ENCODE measurements at places on chromosomes 2 and 18.

GRCh38 chr18:42781298-42781815, 334.1 kb downstream of the RIT2 start:
- DNase-seq = no peak

DNA sequence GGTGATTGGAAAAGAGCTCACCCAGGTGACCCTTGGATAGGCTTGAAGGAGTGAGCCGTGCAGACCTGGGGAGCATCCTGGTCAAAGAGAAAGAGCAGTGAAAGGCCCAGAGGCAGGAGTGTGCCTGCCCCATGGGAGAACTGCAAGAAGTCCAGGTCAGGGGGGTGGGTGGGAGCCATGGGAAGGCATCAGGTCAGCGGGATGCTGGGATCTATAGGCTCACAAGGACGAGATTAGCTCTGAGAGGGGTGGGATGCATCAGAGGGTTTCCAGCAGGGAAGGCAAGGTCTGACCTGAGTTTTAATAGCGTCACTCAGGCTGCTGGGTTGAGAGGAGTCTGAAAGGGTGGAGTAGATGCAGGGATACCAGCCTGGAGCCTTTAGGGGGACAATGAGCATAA, 158.6 kb downstream of the SMAD7 start:
- DNase-seq = no peak

DNA sequence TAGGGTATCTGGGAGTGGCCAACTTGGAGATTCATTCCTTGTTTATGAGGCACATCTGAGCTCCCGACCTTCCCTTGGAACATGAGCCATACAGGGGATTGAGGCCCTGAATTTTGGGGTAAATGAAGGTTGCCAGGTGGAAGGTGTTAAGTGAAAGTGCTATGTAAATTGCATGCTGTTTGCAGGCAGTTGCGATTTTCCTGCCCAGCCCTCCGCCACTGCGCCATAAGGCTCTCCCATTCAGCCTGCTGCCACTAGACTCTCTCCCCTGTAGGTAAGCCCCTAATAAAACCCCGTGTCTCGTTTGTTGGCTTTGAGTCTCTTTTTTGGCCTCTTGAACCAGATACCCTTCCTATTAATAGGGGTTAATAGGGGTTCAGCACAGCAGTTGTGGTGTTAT, 33.8 kb downstream of the PCARE start:
- no peak for DNase-seq

- DNase-seq = no peak
These were observed 135.7 kb downstream of the OTX1 start for GRCh38 chr2:63186331-63186730.

DNA sequence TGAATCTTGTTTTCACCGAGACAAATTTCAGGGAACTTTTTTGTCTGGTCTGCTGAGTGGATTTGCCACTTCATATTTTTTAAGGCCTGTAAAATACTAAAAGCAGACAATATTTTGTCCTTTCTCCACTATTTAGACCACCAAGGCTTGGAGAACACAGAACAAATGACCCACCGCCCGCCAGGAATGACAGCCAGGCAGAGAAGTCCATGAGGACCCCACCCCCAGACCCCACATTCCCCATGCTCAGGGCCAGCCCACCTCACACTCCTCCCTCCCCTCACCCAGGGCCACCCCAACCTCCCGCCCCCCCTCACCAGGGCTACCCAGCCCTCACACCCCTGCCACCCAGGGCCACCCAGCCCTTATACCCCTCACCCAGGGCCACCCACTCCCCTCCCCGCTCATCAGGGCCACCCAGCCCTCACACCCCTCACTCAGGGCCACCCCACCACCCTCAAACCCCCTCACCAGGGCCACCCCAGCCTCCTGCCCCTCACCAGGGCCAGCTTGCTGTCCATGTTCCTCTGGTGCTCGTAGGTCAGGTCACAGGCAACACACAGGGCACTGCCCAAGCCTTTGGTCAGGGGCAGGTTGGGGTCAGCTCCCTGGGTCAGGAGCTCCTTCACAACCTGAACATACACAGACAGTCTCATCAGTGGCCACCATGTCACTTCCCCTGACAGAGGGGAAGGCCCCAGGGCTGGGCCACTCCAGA, 50.6 kb downstream of the ANKMY1 start:
- no peak for DNase-seq

GRCh38 chr2:187719510-187719909, 165.3 kb upstream of the TFPI start:
- no peak for DNase-seq

- DNase-seq = no peak
These were observed 48.9 kb downstream of the LDLRAD4 start for GRCh38 chr18:13267431-13267873.

GRCh38 chr2:135851858-135852257, 14.9 kb upstream of the LCT start:
- no peak for DNase-seq

DNA sequence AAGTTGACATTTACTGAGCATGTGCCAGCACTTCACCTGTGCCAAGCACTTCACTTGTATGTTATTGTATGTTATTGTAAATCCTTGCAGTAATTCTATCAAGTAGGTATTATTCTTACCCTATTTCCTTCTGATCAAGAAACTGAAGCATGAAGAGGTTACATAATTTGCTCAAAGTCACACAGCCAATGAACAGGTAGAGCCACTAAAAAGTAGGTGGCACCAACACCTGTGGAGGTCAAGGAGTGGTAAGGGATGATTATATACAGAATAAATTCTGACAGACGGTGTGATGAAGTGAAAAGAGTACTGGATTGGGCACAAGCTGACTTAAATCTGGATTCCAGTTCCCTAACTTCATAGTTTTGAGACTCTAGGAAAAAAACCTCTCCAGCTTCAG, 71.0 kb downstream of the SPIRE1 start:
- no peak for DNase-seq

DNA sequence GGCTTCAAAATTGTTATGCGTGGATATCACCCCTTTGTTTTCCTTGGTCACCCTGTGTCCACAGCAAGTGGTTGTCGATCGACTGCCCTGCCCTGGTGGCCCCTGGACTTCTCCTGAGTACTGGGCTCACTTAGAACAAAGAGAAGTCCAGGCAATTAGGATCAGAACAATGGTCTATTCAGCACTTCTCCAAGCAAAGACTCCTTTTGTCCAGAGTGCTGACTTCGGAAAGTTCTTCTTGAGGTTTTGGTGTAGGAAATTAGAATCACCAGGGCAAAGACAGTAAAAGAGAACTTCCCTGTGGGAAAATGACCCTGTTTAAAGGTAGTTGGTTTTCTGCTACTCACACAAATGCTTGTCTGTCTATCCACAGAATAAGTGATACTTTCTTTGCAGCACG, 173.9 kb downstream of the FHOD3 start:
- DNase-seq = no peak
